ENCODE measurements at places on chromosomes 2 and 18.
A peak's percentile ranks its signal among the peaks of the same experiment; 100 is the strongest.

DNA sequence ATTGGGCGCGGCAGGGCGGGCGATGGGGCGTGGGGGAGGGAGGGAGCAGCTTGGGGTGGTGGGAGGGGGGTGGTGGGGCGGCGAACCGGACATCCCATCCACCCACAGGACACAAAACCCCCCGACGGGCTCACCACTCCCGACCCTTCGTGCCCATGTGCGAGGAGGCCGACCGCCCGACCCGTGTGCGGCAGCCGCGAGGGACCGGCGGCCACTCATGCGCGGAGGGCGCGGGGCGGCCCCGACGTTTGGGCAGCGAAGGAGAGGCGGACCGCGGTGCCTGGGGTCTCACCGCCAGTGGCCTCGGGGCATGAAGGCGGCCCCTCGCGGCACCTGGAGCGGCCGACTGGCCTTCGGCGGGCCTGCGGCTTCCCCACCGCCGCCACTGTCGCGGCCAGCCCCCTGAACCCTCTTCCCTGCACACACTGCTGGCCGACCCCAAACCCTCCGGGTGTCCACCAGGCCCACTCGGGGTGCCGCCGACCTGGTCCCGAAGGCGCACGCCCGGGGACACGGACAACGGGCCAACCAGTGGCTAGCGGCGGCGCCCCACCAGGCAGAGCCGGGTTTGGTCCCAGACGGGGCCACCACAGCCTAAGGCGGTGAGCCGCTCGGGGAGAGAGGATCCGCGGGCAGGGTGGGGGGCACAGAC, 94.6 kb upstream of the ANKRD30BL start:
- no peak for DNase-seq

GRCh38 chr2:14520385-14520945, 112.1 kb upstream of the LRATD1 start:
- no peak for DNase-seq

- peak; percentile 57 for DNase-seq
Measured at GRCh38 chr18:13605477-13605876, 120.9 kb downstream of the FAM210A start.

- no peak for DNase-seq
Measured at GRCh38 chr2:205610437-205610836, 71.9 kb upstream of the NRP2 start.

DNA sequence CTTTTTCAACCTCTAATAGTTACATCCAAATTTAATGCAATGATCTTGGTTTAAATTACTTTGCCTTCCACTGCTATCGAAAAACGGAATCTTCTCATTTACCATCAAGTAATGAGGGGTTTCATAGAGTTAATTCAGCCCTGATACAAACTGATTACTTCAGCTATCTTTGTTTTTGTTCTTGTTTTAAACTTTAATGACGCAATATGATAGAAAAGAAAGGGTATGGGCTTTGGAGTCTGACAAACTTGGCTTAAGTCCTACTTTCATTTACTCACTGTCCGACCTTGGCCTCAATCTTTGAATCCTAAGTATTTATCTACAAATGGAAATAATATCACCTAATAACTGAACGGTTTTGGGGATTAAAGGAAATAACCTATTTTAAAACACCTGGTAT, 16.1 kb downstream of the ADAM17 start:
- peak; percentile 58 for DNase-seq

DNA sequence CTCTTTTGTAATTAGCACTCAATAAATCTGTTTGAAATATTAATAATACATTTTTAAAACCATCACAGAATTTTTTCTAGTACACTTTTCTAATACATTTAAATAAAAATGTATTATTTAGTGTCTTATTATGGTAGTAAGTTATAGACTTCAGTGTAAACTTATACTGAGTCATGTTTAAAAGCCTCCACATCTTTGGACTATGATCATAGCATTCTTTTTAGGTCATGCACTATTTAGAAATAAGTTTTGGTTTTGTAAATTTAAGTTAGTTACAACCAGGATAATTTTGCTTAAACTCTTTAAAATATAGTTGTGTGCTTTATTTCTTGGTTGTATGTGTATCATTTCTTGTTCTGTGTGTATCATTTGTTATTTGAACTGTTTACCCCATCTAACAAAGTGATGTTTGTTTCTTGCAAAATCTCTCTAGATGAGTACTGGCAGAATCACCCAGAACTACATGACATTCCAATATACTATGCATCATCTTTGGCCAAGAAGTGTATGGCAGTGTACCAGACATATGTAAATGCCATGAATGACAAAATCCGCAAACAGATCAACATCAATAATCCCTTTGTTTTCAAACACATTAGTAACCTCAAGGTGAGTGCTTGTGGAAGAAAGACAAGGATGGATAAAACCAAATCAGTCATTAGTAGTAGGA, 16.7 kb downstream of the CPSF3 start:
- DNase-seq, result no peak

GRCh38 chr2:37080266-37080665, 3.9 kb downstream of the HEATR5B start:
- no peak for DNase-seq

GRCh38 chr18:69747388-69747787, 200.3 kb downstream of the CD226 start:
- no peak for DNase-seq

DNA sequence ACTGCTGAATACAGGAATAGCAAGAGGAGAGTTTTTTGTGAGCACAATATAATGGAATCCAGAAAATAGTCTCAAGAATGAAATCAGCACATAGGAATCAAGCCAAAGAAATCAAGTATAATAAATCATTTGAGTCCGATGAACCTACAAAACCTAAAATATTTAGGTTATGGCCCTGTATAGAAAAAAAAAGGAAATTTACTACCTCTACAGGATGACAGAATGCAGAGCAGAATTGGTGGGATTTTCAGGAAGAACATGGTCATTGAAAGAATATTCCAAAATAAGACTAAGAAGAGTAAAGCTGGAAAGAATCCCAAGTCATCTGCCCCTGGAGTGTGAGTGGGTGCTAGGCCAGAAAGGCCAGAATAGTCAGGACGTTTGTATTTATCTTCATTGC, 1041.2 kb upstream of the CDH2 start:
- no peak for DNase-seq

DNA sequence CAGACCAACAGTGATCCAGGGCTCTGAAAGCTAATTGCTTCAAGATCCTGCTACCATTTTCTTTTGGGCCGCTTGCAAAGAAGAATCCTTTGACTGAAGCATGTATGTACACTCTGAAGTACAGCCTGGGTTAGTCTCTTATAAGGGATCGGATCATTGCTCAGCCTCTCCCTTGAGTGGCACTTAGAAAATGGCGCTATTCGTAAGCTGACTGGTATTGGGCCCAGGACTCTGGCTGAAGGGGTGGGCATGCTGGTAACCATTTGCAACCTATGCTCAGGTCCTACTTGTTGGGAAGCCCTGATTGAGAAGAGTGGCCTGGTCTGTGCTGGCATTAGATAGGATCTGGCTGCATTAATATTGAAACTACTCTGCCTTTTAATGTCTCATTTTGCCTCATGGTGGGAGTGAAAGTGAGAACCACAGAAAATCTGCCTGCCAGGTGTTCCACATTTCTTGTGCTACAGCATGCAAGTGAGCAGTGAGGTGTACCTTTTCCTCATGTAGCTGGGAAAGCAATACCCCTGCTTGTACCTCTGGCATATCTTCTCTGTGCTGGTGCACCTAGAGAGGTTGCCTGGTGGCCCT, 661 bp upstream of the MGAT5 start:
- no peak for DNase-seq

- DNase-seq, result no peak
Measured at GRCh38 chr2:103437161-103437560, 675.3 kb downstream of the TMEM182 start.

- no peak for DNase-seq
Measured at GRCh38 chr2:235725841-235726240, 232.0 kb downstream of the AGAP1 start.

- DNase-seq, result no peak
Measured at GRCh38 chr18:13562494-13563029, 163.8 kb downstream of the FAM210A start.

GRCh38 chr18:10839421-10839820, 309.9 kb downstream of the PIEZO2 start:
- no peak for DNase-seq

DNA sequence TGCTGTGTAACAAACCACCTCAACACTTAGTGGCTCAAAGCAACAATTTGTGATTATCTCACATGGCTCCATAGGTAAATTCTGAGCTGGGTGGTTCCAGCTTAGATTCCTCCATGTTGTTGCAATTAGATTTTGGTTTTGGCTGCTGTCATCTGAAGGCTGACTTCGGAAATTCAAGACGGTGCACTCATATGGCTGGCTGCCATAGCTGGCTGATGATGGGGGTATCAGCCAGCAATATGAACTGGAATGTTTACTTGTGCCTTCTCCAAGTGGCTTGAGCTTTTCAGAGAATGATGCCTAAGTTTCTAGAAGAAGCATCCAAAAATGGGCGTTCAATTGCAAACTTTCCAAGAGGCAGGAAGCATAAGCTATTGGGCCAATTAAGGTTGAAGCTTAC, 213.1 kb downstream of the GCA start:
- no peak for DNase-seq

Measured in Karpas-422 (cell line).